ENCODE measurements at places on chromosomes 4 and X.

DNA sequence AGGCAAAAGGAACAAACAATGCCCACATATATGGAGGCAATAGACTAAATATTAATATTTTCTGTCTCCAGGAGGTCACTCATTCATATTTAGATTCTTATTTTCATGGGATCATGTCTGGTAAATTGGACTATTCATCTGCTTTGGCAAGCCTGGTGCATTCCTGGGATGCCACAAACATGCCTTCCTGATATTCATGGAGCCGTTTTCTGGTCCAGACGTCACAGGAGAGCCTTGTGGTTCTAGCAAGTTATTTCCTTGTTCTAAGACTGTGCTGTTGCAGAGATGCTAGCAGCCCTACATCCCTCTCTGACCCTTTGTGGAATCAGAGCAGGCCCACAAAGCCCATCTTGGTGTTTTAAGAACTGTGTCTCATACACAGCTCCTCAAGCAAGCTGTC lies 16.1 kb upstream of the EXOSC9 start:
- DNase-seq = no peak

DNA sequence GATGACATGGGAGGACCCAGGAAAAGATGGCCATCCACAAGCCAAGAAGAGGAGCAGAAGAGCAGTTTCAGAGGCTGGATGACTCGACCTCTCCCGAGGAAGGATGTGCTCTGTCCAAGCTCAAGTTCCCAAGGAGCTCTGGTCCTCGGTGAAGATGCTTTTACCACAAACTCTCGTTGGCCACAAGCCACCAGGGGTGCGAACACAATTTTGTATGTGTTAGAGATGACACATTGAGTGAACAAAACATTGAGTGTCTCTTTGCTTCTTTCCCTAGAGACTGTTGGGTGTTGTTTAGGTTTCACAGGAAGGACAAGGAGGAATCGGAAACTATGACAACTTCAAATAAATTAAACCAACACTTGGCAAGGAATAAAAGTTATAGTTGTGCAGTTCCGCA lies 26.3 kb downstream of the FGFBP1 start:
- no peak for DNase-seq

GRCh38 chrX:47232803-47233332 lies at the start of gene USP11:
Gene USP11, plus strand, starts transcription at chrX:47233009. Its CDS starts 35 bp downstream, at chrX:47233044.
- DNase-seq = no peak

DNA sequence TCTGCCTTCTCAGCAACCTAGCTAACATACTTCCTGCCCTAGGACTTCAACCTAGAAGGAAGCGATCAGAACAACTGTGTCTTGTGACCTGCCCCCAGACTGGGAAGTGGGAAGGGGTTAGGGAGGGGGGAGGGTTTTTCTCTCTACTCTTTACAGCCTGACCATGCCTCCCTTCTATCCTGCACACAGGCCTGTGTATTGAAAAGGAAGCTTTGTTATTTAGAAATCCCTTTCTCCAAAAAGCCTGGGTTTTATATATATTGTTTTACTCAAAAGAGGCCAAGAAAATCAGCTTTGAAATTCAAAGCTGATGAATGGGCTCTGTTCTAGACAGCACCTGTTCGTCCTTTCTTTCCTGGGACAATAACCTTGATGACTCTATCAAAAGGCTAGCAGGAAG lies 35.2 kb upstream of the SMS start:
- DNase-seq = no peak

- DNase-seq = no peak
Observed at GRCh38 chr4:105236916-105237311, 90.2 kb downstream of the TET2 start.

DNA sequence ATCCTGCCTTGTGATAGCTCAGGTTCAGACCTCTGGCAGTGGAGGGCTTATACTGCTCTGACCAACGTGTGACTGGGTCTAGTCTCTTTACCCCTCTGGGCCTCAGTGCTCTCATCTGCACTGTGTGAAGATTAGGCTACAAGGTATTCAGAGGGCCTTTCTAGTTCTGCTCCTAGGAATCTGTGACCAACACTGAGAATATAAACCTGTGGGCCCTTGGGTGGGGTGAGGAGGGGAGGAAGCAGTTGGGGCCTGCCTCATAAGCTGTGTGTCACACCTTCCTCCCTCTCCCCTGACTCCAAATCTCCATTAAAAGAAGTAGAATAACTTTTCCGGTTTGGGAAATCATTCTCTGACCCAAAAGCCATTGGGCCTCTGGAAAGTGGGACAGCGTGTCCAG lies 66.3 kb upstream of the MSN start:
- DNase-seq = no peak

DNA sequence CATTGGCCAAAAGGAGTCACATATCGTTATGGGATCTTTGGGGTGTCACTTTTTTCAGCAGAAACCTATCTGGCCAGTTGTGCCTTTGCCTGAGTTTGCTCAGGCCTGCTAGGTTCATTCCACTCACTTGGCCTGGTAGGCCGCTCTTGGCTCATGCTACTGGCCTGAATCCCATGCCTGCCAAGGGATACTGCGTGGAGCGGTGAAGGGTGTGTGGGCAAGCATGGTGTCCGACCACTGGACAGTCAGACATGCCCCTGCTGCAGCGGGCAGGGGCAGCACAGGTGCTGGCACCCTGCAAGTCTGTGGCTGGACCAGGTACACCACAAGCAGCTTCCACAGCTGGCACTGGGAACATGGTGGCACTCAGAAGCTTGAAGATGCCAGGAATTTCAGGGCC lies 11.3 kb upstream of the PPM1K start:
- no peak for DNase-seq

- no peak for DNase-seq
Observed at GRCh38 chrX:111823703-111824102, 52.3 kb upstream of the TRPC5OS start.

GRCh38 chr4:53240573-53240972 lies 125.3 kb downstream of the SCFD2 start:
- no peak for DNase-seq

DNA sequence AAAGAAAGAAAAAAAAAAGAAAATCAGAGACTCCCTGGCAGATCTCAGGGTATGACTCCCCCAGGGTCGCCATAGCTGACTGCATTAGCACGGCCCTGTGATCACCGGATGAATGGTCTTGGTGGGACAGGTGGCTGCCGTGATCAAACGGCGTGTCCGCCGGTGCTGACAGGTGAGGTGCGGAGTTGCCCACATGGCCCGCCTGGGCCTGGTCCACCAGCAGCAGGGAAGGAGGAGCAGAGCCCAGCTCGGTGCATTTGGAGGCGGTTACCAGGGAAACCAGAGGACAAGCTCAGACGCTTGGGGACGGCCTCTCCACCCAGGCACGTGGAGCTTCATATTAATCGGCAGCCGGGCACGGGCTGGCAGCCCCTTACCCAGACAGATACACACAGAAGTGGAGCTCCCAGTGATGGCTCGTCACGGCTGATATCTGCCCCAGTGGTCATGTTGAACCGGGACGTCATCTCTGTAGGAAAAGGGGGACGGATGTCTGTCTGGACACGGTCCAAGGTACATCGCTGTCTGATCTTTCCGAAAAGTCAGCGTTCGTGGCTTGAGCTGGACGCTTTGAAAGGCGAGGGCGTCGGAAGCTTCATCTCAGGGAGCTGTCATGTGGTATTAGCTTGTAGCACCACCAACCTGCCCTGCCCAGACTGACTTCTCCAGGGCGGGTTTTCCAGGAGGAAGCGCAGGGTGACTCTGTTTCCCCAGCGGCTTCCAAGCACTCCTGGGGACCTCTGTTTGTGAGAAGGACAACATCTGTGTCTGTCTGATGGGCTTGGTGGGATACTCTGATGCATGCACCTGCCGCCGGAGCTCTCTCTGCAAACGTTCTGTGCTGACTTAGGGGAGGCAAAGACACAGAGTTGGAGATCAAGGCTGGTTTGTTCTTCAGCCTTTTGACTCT lies 180.7 kb downstream of the CRLF2 start:
- no peak for DNase-seq

GRCh38 chr4:5374592-5374991 lies 323.3 kb downstream of the STK32B start:
- no peak for DNase-seq

DNA sequence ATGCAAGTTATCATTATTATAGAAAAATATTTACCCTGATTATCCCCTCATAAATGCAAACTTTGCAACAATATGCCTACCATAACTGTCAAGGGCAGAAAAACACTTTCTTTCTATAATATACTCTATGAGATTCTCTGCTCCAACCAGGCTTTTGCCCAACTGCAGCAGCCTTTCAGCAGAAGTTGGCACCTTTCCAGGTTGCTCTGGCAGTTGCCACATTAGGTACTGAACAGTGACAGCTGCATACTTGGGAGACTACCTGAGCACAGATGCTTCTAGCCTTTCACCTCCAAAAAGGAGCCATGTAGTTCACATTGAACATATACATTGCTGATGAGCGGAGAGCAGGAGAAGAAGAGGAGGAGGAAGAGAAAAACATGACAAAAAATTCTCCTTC lies 69.5 kb upstream of the BRWD3 start:
- no peak for DNase-seq

DNA sequence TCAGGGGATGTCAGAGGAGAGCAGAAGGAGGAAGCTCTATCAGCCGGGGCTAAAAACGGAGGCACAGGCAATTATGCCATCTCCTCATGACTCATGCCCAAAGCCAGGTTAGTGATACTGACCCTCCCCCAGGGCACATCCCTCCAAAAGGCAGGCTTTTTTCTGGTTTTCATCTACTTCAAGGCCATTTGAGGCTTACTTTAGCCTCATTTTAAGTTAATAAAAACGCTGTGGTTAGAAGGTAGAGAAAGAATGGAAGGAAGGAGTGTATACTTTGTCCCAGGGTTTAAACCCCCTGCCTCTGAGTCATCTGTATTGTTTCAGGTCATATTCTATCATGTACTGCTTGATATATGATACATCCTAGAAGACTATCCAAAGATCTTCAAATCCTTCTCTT lies 89.7 kb upstream of the NDP start:
- DNase-seq = no peak

GRCh38 chrX:55778322-55778721 lies 60.8 kb downstream of the RRAGB start:
- DNase-seq = no peak

GRCh38 chr4:66589183-66589582 lies 918.9 kb upstream of the EPHA5 start:
- no peak for DNase-seq

- DNase-seq = no peak
Observed at GRCh38 chrX:24466025-24466424, 939 bp downstream of the PDK3 start.

- DNase-seq = no peak
Observed at GRCh38 chr4:76544725-76545124, 109.7 kb downstream of the SHROOM3 start.

GRCh38 chrX:145552643-145553042 lies 265.0 kb upstream of the SLITRK2 start:
- DNase-seq = no peak

DNA sequence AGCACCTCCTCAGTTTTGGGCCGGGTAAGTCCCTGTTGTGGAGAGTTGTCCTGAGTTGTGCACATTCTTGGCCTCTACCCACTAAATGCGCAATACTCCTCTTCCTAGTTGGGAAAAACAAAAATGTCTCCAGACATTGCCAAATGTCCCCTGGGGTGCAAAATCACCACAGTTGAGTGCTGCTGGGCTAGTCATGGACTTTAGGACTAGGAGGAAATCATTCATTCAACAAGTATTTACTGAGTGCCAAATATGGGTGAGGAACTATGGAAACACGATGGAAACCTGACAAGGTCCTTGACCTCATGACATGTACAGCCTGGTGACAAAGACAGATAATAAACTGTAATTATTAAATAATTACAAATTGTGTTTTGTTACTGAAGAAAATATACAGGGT lies 71.6 kb downstream of the STX18 start:
- DNase-seq = no peak

DNA sequence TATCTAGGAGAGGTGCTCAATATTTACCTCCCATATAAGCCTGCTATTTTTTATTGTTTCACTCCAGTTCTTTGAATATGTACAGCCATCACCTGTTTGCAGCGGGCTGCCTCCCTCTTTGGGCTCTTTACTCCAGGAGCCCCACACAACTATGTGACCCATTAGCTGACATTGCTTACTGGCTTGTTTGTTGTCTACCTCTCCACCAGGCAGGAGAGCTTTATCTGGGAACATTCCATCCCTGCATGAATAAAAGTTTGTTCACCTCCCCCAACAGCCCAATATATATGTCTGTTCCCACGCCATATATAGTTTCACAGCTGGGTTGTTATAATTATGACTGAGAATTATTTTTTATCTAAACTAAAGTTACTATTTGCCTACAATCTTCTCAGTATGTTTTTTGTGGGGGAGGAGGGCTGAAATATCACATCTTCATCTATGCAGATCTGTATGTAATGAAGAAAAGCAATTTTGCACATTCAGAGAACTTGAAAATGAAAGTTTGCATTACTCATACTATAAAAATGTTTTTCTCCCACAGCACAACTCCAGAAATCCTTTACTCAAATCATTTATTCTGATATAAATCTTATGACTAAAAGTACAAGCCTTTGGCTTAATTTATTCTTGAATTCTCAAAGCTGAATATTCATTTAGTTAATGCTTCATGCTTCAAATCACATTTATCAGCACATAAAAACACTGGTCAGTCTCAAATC lies 61.2 kb upstream of the DAPP1 start:
- no peak for DNase-seq

DNA sequence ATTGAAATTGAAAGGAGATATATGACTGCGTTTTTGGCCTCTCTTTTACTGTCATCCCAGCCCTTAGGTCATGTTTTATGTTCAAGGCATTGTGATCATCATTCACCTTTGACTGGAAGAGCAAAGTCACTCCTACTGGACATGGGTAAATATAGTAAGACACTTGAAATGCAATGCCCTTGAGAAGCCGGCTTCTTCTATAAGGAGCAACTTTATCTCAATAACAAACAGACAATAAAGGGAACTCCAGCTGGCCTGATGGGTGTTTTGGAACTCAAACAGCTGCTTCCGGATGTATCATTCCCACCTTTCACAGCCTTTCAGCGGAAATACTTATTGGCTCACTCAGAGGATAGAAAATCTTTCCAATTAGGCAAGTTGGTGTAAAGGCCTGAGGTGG lies 65.1 kb upstream of the C4orf54 start:
- DNase-seq = no peak

DNA sequence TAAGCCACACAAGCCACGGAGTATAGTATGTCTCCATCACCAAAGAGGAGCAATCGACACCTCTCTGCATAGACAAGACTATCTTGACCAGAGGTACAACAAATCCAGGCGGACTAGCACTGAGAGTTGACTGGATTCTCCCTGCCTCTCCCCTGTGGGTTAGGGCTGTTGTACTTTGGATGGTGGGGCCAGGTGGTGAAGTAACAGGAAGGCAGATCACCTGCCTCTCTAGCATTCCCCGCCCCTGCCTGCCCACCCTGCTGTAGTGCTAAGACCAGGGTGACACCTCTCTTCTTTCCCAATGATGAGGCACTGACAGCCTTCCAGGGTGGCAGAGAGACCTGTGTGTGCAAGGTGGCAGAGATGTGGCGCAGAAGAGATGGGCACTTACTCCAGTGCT lies 47.5 kb upstream of the TRIM2 start:
- no peak for DNase-seq

GRCh38 chr4:592825-593520 lies 16.9 kb upstream of the TMEM271 start:
- DNase-seq = no peak

Measured in vagina (tissue), 2 donors.